ENCODE measurements at places on chromosomes 2 and 18.

GRCh38 chr2:795531-796041 lies 118.4 kb upstream of the TMEM18 start:
- DNase-seq: no peak

DNA sequence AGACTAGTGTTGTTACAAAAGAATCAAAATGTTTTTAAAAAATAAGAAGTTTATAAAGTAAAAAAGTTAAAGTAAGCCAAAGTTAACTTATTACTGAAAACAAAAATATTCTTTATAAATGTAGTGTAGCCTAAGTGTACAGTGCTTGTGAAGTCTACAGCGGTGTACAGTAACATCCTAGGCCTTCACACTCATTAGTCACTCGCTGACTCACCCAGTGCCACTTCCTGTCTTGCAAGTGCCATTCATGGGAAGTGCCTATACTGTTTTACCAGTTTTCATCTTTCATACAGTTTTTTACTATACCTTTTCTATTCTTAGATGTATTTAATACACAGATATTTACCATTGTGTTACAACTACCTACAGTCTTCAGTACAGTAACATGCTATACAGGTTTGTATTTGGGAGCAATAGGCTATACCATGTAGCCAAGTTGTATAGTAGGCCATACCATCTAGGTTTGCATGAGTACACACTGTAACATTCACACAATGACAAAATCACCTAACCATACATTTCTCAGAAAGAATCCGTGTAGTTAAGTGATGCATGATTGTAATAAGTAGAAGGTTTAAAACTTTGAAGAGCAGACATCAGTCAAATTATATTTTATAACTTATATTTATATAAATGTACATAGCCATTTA lies 13.4 kb downstream of the SERPINB7 start:
- peak; percentile 55 for DNase-seq

DNA sequence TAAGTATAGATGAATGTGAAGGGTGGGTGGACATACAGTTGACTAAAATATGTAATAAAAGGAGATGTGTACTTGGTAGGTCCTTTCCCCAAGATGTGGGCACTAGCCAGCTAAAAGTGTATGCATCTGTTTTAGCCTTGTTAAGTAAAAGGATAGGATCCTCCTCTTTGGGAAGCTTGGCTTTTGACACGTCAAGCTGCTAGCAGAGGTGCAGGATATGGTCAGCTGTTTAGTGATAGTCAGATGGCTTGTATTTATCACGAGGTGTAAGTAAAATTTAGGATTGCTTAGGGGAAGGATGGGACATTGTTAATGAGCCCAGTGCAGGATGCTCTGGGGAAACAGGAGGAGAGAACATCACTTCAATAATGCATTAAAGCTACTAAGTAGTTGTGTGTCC lies 1.5 kb downstream of the MFSD6 start:
- DNase-seq: no peak

GRCh38 chr2:188940171-188940570 lies 34.0 kb upstream of the COL3A1 start:
- no peak for DNase-seq

DNA sequence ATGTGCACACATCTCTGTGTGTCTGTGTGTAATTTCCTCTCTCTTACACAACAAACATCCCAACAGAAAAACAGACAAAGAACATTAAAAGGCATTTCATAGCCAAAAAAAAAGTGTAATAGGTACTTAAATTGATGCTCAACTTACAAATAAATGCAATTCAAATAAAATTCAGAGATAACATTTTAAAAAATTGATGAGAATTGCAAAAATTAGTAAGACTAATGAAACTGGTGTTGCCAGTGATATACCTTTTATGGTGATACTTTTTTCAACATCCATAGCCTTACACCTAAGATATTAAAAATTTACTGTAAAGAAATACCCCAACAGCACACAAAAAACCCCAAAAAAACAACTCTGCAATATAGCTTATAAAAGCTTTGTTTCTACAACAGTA lies 76.0 kb downstream of the SS18 start:
- DNase-seq: no peak

DNA sequence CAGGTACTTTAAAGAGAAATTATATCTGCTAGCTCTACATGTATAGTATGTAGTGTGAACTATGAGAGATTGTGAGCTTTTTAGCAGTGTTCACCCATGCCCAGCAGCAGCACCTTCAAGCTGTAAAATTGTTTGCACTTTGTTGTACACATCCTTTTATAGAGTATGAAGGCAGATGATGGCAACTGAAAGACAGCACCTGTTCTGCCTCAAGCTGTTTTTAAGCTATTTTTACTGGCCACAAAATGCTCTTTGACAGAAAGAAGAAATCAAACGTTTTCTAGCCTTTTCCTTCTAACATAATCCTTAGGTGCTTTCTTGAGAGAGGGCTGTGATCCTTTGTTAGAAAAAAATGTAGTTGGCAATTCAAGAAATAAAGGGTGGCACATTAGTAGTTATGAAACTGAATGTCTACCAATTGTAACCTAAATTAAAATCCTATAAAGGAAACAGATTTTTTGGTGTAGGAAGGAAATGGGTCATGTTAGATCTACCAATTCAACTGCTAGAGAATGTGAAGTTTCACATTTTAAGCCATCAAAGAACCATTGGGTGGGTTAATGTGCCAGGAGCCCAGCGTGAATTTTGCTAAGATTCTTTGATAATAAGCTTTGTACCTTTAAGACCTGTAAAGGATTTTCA lies 59.5 kb downstream of the R3HDM1 start:
- DNase-seq: no peak

- DNase-seq: no peak
These were observed 33.7 kb downstream of the SH2D6 start for GRCh38 chr2:85452237-85452636.

GRCh38 chr18:6362559-6363129 lies 52.1 kb downstream of the L3MBTL4 start:
- no peak for DNase-seq

GRCh38 chr18:3728704-3729437 lies 278.9 kb downstream of the TGIF1 start:
- DNase-seq: no peak

GRCh38 chr2:236831698-236832097 lies 254.0 kb upstream of the COPS8 start:
- no peak for DNase-seq

GRCh38 chr2:48727560-48727959 lies 28.0 kb downstream of the LHCGR start:
- DNase-seq: no peak

DNA sequence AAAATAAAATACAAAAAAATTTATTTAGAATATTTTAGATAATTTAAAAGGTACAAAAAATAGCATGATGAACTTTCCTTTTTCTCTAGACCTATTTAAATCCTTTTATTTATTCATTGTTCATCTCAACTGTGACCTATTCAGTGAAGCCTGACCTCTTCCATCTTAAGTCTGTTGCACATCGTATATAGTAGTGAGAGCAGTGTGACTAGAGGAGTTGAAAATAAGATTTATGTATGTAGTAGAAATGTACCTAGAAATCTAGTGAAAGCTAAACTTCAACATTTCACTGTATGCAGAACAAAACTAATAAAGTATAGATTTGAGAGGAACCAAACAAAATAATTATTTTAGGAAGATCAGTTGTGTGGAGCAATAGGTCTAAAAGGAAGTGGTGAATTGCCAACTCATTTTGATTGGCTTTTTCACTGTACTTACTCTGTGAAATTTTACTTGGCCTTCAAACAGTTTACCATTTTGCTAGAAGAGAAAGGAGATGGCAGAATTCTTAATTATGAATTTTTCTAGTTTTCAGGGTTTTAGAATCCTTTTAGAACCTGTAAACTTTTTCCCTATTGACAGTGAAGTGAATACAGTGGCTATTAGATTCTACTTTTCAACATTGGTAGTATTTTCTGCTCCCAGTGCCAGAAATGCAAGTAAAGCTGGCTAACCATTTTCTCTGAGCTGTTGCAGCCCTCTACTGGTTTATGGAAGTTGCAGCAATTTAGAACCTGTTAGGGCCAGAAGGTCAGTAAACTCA lies 11.0 kb downstream of the ANKRD12 start:
- DNase-seq: no peak

DNA sequence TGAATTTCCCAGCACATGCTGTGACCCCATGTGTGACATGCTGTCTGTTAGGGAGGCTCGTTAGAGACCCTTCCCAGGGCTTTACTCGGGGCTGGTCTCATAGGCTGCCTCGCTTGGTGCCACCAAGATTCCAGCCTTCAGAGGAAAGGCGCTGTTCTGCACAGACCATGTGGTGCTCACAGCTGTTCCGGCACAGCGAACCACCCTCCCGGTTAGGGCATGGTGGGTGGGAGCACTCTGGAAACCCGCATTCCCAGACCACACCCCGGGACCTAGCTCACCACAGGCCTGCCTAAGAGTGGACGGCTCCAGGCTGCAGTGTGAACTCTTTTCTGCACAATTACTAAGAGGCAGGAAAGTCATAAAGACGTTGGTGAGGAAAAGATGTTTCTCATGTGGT lies 112.0 kb downstream of the MBP start:
- DNase-seq: no peak

- DNase-seq: no peak
These were observed 585.6 kb downstream of the TSN start for GRCh38 chr2:122341007-122341406.

GRCh38 chr2:40105593-40105992 lies 326.5 kb upstream of the THUMPD2 start:
- no peak for DNase-seq

GRCh38 chr2:234464291-234464645 lies 32.6 kb downstream of the ARL4C start:
- DNase-seq: no peak

GRCh38 chr2:174796319-174796771 lies 32.1 kb upstream of the CHRNA1 start:
- no peak for DNase-seq

GRCh38 chr2:188327518-188328213 lies 36.0 kb downstream of the GULP1 start:
- no peak for DNase-seq

- DNase-seq: no peak
These were observed 161.6 kb downstream of the NEDD4L start for GRCh38 chr18:58205443-58206160.

- DNase-seq: no peak
These were observed 9.0 kb downstream of the CRACDL start for GRCh38 chr2:98927027-98927426.

DNA sequence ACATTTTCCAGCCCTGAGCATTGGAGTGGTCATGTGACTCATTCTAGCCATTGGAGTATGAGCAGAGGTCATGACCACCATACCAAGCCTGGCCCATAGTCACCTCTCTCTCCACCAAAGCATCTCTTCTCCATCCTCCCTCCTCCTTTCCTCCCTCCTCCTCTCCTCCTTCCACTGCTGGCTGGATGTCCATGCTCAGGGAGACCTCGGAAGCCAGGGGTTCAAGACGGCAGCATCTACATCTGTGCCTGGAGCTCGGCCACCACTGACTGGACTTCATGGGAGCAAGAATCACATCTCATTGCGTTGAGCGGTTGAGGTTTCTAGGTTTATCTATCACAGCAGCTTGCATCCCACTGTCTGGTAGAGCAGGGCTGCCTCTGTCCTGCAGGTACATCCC lies 252.4 kb downstream of the NDUFA10 start:
- no peak for DNase-seq

GRCh38 chr2:99812426-99812825 lies 322.6 kb upstream of the REV1 start:
- DNase-seq: no peak

- no peak for DNase-seq
These were observed 848.0 kb downstream of the DPP10 start for GRCh38 chr2:115290478-115290877.

DNA sequence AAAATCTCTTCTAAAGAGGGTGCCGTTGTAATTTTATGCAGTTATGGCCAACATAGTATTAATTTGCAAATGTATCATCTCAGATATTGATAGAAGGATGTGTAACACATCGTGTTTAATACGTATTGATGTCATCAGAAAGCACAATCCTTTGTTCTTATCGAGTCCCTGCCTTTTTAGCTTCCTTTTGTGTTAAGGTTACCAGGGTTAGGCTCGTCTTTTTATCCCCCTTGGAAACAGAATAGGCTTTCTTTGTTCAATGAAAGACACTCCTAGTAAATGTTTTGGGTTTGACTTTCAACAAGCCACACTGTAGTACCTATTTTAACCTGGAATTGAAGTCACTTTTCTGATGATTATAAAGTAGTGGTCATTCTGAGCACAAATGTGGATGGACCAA lies 136.2 kb downstream of the WDR7 start:
- DNase-seq: no peak

DNA sequence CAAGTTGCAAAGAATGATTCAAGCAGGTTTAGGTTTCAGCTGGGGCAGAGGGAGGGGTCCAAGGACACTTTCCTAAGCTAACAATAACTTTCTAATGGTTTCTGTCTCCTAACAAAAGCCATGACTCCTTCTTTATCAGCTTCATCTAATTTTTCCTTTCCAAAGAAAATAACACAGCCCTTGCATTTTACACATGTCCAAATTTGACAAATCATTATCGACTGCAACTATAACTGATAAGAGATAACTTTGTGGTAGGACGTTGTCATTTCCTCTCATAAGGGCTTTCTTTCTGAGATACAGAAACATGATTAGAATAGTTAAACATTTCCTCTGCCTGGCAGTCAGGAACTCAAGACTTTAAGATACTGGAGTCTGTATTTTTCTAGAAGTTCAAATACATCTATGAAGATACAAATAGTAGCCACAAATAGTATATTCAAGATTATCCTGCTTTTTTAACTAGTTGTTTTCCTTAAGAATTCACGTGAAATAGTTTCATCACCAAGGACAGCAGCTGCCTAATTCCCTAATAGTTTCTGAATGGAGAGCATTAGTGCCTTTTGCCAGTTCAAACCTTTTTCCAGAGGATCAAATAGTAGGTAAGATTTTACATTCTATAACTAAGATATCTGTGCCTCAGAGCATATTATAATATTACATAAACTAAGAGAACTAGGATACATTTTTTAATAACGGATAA lies 263.2 kb downstream of the EXOC6B start:
- DNase-seq: no peak

DNA sequence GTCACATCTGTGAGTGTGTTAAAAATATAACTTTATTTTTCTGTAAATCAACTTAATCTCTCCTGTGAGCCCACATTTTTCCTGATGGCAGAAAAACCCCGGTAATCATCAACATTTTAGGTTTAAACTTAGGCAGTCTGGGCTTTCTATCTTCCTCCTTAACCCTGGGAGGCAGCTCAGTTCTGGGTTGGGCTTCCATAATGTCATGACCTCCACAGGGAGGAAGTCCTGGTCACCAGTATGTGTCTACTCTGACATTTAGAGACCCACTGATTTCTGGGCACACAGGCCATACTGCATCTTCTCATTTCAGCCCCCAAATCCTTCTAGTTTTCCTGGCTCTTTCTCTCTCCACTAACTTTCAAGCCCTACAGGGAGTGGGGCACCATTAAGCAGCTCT lies 181.2 kb downstream of the DYSF start:
- DNase-seq: no peak

- no peak for DNase-seq
These were observed 208.9 kb downstream of the SPP2 start for GRCh38 chr2:234259440-234259839.

- DNase-seq: no peak
These were observed 8.6 kb upstream of the CDCA7 start for GRCh38 chr2:173346035-173346434.

DNA sequence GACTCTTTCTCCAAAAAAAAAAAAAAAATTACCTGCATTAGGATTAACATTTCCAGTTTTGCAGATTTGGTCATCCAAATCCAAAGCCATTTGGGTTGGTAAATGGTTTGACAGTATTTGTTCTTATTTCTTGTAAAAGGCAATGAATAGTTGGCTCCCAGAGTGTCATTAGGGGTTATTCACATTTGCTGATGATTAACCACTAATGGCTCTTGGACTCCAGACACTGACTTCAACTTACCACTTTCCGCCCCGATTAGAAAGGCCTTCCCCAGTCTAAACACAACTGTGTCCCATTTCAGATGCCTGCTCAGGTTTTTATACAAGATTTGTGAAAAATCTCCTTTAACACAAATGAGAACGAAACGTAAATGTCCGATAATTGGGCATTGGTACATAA lies 9.6 kb upstream of the TGIF1 start:
- DNase-seq: no peak
